Cortex of kidney (tissue), 1 donor: ENCODE measurements at places on chromosomes 1 and 21.

DNA sequence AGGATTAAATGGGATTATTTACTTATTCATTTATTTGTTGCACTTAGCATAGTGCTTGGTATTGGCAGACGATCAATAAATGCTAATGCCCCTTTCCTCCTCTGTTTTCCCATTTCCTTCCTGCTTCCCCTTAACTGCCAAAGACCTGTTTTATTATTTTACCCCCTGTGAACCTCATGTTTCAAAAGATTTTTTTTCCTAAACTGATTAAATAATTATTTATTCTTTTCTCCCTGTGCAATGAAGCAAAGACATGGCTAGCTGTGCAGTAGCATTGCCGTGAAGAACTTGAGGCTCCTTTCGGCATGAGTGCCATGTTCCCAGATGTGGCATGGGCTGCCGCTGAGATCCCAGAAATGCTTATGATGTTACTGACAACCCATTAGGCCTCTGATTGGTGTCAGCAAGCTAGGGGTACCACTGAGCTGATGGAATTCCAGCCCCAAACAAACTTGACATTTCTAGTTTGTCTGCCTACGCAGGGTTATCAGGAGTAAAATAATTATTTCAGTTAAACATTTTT is 266.4 kb upstream of the TMEM51 start:
- DNase-seq = no peak

- DNase-seq = no peak
These were observed 2.7 kb downstream of the ITGA10 start for GRCh38 chr1:145906954-145907753.

GRCh38 chr1:205505076-205505729 is 734 bp downstream of the CDK18 start:
- DNase-seq = no peak

DNA sequence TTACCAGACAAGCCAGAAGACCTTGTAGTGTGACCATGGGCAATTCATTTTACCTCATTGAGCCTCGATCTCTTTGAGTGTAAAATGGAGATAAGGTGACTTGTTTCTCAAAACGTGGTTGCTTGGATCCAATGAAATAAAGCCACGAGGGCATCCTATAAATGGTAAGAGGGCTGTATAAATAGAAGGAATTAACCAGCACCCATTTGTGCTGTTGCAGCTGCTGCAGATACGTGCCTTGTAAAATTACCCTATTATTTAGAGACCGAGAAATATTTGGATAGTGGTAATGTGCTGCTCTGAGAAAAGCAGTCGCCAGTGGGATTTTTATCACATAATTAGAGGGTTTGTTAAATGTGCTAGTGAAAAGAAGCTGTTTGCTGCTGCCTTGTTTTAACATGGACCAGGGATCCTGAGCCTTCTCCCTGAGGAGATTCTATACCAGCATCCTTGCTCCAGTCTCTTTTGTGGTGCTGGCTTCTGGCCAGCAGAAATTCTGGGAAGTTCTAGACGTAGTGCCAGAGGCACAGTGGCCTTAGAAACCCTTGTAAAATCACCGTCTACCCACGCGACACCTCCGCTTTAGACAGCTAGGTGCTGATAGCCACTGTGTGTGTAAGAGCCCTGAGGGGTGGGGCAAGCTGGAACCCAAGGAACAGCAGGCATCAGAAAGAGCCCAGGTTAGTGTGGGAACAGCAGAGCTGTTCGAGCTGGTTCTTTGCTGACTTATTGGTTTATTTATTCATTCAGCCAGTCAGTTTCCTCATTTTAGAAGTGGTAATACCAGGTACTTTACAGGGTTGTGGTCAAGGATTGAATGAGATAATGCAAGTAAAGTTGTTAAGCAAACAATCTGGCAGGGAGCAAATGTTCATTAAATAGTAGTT is 137.5 kb downstream of the NOS1AP start:
- no peak for DNase-seq

DNA sequence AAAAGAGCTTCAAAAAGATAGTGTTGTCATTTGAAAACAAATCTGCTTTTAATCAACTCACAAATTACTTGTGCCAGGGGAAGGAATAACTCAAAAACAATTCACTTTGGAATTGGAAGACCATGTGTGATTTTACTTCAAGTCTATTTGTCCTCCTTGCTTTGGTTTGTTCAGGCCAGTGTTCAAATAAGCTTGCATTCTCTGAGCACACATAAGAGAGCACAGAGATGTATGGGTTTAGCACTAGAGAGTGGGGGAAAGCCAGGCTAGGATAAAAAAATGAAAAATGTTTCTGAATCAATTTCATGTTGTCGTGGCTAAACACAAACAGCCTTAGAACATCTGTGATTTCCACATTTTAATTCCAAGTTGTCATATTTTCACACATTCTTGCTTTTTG is 325.7 kb upstream of the LYPLAL1 start:
- no peak for DNase-seq

DNA sequence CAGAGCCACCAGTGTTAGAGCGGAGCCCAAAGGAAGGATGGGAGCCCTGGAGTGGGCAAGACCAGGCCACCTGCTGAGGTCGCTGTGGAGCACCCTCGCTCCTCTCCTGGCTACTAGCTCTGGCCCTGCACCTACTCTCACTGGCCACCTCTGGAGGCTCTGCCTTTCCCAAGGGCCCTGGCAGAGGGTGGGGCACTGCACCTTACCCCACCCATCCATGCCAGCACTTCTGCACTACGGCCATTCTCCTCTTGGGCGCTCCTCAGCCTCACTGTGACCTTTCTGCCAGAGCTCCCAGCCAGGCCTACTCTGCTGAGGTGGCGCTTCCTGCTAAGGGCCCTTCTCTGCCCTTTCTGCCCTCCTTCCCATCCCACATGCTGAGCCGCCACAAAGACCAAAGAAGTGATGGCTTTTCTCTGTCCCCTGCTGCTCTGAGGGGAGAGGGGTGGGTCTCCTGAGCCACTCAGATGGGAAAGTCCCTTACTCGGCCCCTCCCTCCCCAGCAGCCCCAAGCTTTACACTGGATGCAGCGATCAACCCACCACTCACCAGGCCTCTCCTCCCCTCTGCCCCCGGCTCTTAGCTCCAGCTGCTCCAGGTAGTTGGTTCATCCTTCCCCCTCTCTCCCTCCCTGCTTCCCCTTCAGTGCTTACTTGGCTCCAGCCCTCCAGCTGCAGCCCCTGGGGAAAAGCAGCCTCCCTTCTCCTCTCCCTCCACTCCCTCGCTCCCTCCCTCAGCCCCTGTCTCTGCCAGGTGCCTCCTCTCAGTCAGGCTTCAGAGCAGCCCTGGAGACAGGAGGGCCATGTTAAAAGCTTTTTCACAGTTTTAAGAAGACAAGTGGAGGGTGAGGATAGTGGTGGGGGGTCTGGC is 14.8 kb upstream of the TMEM222 start:
- DNase-seq = no peak

- DNase-seq = no peak
These were observed 644 bp upstream of the PBXIP1 start for GRCh38 chr1:154956544-154956941.

DNA sequence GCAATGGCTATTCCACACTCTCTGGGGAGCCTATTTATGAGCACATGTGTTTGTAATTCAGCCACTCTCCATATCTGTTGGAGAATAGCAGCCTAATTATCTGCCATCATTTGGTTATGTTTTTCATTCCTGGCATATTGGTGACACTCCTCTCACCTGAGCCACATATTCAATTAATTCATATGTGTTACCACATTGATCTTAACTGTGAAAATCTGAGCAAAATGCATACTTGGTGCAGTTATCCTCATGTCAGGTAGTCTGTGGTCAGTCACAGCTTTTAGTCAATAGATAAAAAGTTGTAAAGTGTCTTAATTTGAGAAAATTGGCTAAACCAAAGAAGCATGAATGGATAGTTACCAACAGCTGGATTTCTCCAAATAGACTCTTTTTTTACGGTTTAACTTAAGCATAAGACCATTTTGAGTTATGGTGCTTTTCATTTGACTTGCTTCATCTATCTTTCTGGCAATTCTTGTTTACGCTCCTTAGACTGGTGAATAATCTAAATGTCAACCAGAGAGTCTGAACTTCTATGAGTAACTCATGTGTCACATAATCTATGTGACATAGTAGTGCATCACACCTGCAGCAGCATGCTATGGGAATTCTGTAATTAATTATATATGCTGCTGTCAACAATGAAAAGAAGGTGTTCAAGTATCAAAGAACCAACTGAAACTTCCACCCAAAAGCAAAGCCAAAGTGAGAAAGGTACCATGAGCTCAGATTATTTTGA is 187.7 kb upstream of the SGIP1 start:
- no peak for DNase-seq

- DNase-seq = no peak
These were observed 3.1 kb upstream of the TACSTD2 start for GRCh38 chr1:58580186-58580585.
